ENCODE measurements at places on chromosomes 6 and 20.

GRCh38 chr6:91704531-91704930 is 1117.7 kb upstream of the MAP3K7 start:
- no peak overlapping the region for H3K27ac ChIP-seq
- no peaks in the 10 kb centered on the region for H3K27me3 ChIP-seq
- no peak overlapping the region for H3K4me3 ChIP-seq

GRCh38 chr6:29201966-29202365 is 31.3 kb downstream of the OR2J2 start:
- H3K36me3 ChIP-seq, result no peaks in the 10 kb centered on the region
- no peak overlapping the region for H3K27ac ChIP-seq
- no peak for DNase-seq
- H3K4me1 ChIP-seq, result no peaks in the 10 kb centered on the region
- H3K27me3 ChIP-seq, result no peaks in the 10 kb centered on the region

DNA sequence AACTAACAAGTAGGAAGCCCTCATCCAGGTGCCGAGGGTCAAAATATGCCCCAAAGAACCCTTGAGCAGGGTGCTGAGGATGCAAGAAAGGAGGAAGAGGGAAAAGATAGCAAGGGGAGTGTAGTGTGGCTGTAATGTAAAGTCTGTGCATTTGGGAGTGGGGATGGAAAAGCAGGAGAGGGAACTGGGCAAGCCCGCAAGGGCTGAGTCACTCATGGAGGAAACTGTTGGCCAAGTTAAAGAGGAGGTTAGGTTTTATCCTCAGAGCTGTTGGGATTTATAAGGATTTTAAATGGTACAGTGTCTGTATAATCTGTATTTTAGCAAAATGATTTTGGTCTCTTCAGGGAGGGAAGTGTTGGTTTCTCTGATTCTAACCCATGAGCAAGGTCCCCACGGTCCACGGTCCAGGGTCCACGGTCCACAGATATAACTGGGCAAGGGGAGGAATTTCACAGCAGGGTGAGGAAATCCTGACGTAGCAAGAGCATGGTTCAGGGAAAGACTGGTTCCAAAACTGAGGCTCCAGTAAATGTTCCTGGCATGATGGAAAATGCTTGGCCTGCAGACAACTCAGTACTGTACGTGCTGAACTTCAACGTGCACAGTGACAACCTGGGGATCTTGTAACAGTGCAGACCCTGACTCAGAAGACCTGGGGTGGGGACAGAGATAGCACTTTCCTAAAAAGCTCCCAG is 759.8 kb downstream of the PTPRT start:
- H3K36me3 ChIP-seq, result no peaks in the 10 kb centered on the region
- DNase-seq, result no peak
- no peak overlapping the region for H3K4me3 ChIP-seq
- no peaks in the 10 kb centered on the region for H3K4me1 ChIP-seq
- H3K27ac ChIP-seq, result no peak overlapping the region
- no peaks in the 10 kb centered on the region for H3K27me3 ChIP-seq

DNA sequence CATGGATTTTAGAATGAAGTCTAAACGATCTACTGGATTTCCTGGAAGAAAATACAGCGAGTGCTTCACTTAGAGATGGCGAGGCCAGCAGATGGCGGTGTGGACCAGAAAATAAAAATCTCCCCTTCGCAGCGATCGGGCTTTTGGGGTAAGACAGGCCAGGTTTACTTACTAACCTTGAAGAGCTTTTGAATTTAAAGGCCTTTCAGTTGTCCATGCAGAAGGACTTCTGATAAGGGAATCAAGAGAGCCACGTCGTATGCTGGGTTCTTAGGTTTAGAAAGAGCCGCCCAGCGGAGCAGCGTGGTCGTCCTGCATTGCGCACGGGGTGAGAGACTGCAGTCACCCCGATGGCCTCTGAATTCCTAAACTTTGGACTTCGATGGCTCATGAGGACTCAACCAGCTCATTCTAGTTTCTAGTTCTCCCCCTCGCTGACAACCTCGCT is 125.2 kb upstream of the RALGAPA2 start:
- H3K4me3 ChIP-seq, result no peak overlapping the region
- no peak overlapping the region for H3K27ac ChIP-seq
- no peak for DNase-seq
- H3K36me3 ChIP-seq, result no peaks in the 10 kb centered on the region

DNA sequence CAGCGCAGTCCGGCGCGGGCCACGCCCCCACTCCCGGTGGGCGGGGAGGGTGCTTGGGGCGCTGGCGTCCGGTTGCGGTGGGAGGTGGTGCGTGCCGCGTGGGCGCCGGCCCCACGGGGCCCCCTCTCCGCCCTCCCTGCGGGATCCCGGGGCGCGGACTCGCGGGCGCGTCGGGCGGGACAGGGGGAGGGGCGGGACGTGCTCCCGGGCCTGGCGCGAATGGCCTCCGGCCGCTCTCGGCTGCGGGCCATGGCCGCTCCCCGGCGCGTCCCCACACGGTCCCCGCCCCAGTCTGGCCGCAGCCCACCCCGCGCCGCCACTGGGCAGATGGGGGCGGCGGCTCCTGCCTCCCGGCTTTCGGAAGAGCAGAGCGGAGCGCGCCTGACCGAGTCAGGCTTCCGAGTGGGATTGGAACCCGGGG is 771 bp upstream of the PPP1R3G start:
- no peaks in the 10 kb centered on the region for H3K36me3 ChIP-seq
- H3K4me1 ChIP-seq, result peaks cover 11% of the 10 kb centered on the region
- H3K4me3 ChIP-seq, result peak overlapping the region; percentile 51
- H3K27ac ChIP-seq, result peak overlapping the region; percentile 86
- peak; percentile 75 for DNase-seq

DNA sequence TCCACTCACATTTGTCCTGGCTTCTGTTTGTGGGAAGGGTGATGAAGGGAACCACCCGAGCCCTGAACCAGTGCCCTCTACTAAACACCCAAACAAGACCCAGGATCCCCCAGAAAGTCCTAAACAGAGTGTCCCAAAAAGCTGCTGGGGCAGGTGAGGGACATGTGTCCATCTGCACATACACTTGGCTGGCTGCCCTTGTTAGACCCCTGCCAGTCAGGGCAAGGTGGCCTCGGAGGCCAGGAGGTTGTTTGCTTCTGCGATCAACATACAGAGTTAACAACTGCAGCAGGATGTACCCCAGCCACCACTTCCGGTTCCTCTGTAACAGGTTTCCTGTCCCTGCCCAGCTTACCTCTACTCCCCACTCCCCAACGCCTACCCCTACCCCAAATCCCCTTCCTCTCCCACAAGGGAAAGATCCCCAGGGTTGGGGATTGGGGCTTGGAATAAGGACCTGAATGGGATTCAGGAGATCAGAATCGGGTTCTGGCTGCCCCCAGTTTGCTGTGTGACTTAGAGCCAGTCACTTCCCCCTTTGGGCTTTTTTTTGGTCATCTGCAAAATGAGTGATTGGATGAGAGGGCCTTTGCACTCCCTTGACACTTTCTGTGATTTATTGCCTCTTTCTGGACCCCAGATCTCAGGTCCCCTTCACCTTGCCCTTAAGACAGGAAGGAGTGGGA is 13.9 kb downstream of the DEF6 start:
- H3K27ac ChIP-seq, result no peak overlapping the region

Data from sigmoid colon (tissue), 7 donors.